ENCODE measurements at places on chromosomes 16 and 17. TPM values are rescaled to one million over a fixed set of nuclear protein-coding genes. Genes with fewer than 3 reads are reported as not detected.

The OR4D1 gene
- not detected for polyA plus RNA-seq

The PLXDC1 gene
- polyA plus RNA-seq: 1.7 TPM

The ABCA6 gene
- polyA plus RNA-seq: 8.7 TPM

The KCNJ16 gene
- polyA plus RNA-seq: 0.37 TPM

The TMC7 gene
- polyA plus RNA-seq: 2.7 TPM

The TMIGD1 gene
- polyA plus RNA-seq: not detected

The TGFB1I1 gene
- 29.9 TPM for polyA plus RNA-seq

The CA7 gene
- polyA plus RNA-seq: not detected

The KCNJ12 gene
- polyA plus RNA-seq: 0.67 TPM

The PGP gene
- polyA plus RNA-seq: 12.5 TPM

The DOC2B gene
- polyA plus RNA-seq: 5.5 TPM

The C17orf78 gene
- polyA plus RNA-seq: not detected

The C1QTNF1 gene
- 24.3 TPM for polyA plus RNA-seq

The SRSF2 gene
- polyA plus RNA-seq: 136 TPM

The XAF1 gene
- 25.3 TPM for polyA plus RNA-seq

The GLP2R gene
- 0.22 TPM for polyA plus RNA-seq

The FNDC8 gene
- not detected for polyA plus RNA-seq

The C16orf92 gene
- not detected for polyA plus RNA-seq

The PITPNC1 gene
- polyA plus RNA-seq: 8.0 TPM

The NACA2 gene
- polyA plus RNA-seq: not detected

The GRIN2A gene
- polyA plus RNA-seq: 0.02 TPM

The SLC6A2 gene
- polyA plus RNA-seq: 0.02 TPM

The KLHL10 gene
- polyA plus RNA-seq: 0.08 TPM

Measured in lung (tissue), 17 donors.